ENCODE measurements at places on chromosomes 1 and 21.
A peak's percentile ranks its signal among the peaks of the same experiment; 100 is the strongest.

DNA sequence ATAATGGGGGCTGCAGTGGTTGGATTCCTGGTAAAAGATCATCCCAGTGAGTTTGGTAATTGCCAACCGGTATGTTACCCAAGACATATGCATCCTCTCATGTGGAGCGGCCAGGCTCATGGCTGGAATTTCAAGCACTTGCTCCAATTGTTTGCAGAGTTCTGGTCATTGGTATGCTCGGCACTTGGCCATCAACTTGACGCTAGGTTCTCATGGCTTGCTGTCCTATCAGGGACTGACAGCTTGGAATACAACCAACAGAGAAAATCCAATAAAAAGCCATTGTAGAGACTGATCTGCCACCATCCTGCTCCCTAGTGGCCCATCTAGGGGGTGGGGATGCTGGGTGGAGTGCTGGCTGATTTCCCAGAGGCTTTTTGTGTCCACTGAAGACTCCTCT, 120.9 kb downstream of the EDEM3 start:
- DNase-seq = no peak

GRCh38 chr1:202854787-202855186, 34.2 kb downstream of the RABIF start:
- no peak for DNase-seq

DNA sequence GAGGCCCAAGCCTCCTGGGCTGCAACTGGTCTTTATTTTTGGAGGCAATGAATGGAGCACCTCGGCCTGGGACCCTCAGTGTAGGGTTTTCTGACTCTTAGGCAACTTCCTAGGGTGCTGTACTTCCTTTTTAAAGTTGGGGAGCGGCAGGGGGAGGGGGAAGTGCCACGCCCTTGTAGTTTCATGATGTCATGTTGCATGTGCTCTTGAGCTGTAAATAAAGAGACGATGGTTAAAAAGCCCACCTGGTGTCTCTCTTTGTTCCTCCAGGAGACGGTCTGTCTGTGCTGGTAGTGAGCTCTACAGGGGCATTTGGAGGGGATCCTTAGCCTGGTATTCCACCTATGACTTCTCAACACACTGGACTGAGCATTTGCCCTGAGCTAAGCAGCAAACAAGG, 10.3 kb upstream of the AGTRAP start:
- DNase-seq = no peak

GRCh38 chr1:243251539-243251938, 3.5 kb downstream of the CEP170 start:
- DNase-seq = no peak

DNA sequence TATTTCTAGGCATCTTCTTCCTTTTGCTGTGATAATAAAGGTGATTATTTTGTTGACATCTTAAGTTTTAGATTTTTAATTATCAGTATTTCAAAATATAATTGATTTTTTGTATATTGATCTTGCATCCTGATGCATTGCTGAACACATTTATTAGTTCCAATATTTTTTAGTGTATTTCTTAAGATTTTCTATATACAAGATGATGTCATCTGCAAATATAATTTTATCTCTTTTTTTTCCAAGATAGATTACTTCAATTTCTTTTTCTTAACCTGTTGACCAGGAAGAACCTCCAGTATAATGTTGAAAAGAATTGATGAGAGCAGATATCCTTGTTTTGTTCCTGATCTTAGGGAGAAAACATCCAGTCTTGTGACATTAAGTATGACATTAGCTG, 54.8 kb upstream of the LRRN2 start:
- DNase-seq = no peak

- DNase-seq = peak; percentile 90
These were observed 23.6 kb downstream of the LAMC2 start for GRCh38 chr1:183209533-183210158.

DNA sequence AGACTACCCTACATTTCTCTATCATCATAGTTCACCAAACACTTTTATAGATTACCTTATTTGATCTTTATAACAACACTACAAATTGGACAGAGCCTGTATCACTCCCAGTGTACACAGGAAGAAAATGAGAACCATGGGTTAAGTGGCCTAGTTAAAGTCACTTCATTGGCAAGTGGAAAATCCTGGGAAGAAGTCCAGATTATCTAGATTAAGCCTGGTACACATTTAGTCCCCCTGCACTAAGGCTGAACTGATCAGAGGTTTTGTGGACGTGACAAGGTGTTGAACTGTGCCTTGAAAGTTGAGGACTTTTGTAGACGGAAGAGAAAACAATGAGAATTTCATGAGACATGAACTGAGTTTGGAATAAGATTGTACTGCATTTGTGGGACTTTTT, 7.5 kb upstream of the USH2A start:
- no peak for DNase-seq

- DNase-seq = no peak
These were observed 50.7 kb downstream of the ALG14 start for GRCh38 chr1:95021805-95022643.

DNA sequence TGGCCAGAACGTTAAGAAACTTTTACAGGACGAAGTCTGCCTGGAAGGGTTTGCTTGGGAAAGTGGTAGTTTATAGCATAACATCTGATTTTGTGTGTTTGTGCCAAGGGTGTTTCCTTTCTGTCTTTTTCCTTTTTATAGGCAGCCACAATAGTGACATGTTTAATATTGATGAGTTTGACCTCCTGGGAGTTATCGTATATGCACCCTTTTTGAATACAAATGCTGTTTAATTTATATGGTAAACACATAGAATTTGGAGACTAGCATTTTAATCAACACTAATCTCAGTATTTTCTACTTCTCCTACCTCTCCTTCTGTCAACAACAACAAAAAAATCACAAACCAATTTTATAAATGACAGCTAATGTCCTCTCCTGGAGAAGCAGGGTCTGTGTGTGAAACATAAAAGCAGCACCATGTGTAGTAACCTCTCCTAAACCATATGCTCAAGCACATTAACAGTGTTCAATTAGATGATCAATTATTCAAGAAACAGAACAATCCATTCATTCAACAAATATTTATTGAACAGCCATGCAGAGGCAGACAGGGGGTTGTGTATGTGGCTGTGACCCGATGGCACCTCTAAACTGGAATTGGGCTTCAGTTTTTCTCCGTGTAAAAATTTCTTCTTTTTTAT, 604 bp upstream of the FMN2 start:
- DNase-seq = no peak

- no peak for DNase-seq
These were observed 16.4 kb upstream of the TNFRSF8 start for GRCh38 chr1:12046749-12047119.

- DNase-seq = no peak
These were observed 8.2 kb upstream of the TNFRSF25 start for GRCh38 chr1:6473974-6474814.

- no peak for DNase-seq
These were observed 232.8 kb downstream of the CHRM3 start for GRCh38 chr1:239619190-239619589.

- peak; percentile 24 for DNase-seq
These were observed 344.6 kb upstream of the LYPLAL1 start for GRCh38 chr1:218829097-218829496.

DNA sequence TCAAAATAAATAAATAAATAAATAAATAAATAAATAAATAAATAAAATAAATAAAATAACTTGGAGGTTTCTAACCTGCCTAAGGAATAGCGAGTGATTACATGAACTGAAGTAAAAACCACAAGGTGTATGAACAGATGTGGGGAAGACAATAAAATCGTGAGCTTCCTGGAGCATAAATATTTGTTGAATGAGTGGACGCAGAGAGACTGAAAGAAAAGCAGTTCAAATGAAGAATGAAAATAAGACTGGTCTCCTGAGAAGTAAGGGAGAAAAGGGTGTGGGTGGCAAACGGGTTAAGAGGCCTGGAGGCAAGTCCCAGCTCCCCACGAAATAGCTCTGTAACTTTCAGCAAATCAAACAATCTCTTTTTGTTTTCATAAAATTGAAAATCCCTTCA, 33.6 kb downstream of the CHML start:
- peak; percentile 71 for DNase-seq

DNA sequence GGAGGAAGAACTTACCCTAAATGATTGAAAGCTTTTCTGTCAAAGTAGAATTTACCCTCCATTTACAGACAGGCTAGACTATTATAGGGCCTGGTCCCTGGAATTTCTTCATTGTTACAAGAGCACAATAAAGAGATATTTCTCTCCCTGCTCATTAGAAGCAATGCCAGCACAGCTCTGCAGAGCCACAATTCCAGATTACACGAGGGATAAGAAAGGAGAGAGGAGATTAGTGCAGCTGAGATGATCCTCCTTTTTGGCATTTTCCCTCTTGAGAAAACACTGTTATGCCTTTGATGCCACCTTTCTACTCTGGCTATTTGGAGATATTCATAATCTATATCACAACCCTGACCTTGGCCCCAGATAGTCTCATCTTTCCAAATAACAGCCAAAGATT, 1119.5 kb upstream of the TMPRSS15 start:
- no peak for DNase-seq

DNA sequence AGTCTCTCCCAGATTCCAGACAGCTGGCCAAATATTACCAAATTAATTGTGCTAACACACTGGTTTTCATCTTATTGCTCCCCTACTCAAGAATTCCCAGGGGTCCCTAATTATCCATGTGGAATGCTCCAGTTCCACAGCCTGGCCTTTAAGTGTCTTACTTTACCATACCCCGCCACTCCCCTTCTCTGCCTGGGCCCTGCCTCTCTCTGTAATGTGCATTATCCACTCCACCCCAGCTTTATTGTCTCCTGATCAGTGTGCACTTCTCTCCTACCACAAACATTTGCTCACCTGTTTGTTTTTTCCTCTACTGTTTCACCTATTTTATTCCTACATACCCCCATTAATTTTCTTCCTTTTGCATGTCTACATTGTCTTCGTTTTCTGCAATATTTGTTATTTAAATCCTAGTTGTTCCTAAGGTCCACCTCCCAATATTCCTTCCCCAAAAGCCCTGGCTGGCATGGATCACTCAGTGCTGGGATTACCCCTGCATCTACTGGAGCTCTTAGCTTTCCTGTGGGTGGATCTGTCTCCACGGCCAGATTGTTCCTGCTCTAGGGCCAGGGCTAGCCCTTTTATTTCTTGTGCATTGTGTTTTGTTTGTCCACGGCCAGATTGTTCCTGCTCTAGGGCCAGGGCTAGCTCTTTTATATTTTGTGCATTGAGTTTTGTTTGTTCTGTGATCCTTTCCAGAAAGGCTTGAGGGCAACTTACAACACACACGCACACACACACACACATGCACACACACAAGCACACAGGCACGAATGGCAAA, 33.4 kb upstream of the ATP1B1 start:
- no peak for DNase-seq

- DNase-seq = no peak
These were observed 40.5 kb upstream of the KLF17 start for GRCh38 chr1:44078104-44078503.

DNA sequence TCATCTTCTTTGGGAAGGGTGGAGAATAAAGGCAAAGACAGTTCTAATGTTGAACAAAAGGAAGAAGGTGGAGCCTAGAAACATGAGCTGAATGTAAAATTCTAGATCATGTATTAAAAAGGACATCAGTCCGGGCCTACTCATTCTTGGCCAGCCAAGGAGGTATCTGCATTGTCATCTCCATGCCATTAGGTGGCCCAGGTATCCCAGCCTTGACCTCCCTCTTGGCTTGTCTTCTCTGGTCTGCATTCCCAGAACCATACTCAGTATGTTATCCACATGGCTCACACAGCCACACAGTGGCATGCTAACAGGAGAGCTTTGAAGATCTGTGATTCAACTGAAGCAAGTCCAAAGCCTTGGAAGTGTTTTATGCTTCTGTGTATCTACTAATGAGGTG, 369.8 kb upstream of the KAZN start:
- no peak for DNase-seq

- DNase-seq = no peak
These were observed 198.1 kb downstream of the NFIA start for GRCh38 chr1:61280452-61280851.

- DNase-seq = no peak
These were observed 17.7 kb upstream of the LRRN2 start for GRCh38 chr1:204703268-204703664.

DNA sequence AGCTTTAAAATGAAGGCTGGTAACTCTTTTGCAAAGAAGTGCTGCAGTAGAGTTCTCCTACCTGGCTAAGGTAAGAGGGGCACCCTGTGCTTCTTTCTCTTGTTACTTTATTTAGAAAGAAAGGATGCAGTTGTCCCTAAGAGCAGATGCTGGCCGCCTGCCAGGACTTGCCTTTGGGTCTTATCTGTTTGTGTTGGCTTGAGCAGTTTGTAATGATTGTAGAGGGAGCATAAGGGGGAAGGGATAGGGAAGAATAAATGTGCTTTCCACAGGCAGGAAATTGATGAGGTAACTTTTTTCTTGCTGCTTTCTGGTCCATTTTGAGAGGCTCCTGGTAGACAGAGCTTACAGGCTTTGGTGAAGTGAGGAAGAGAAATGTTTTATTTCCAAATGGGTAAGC, 229.6 kb downstream of the HHAT start:
- peak; percentile 31 for DNase-seq

GRCh38 chr1:5913078-5913845, 79.0 kb downstream of the NPHP4 start:
- DNase-seq = no peak

- DNase-seq = peak; percentile 45
These were observed 326.7 kb downstream of the PAPPA2 start for GRCh38 chr1:176789571-176790090.

GRCh38 chr1:58919959-58920321, 136.1 kb upstream of the JUN start:
- no peak for DNase-seq

- DNase-seq = no peak
These were observed 85.3 kb downstream of the CDC7 start for GRCh38 chr1:91585982-91586381.

DNA sequence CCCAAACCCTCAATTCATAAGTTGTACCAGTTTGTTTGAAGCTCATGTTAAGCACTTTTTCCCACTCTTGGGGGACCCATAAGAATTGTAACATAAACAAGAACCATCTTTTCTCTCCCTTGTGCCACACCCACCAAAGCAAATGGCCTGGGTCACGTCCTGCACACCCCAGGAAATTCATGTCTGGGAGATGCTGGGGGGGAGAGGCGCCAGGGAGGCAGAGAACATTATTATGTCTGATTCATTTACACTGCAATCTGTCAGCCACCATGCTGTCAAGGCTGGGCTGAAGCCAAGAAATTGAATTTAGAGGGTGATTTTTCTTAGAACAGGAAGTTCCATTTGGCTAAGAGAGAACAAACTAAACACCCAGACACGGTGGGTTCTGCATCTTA, 37.2 kb upstream of the IPO9 start:
- DNase-seq = peak; percentile 70

DNA sequence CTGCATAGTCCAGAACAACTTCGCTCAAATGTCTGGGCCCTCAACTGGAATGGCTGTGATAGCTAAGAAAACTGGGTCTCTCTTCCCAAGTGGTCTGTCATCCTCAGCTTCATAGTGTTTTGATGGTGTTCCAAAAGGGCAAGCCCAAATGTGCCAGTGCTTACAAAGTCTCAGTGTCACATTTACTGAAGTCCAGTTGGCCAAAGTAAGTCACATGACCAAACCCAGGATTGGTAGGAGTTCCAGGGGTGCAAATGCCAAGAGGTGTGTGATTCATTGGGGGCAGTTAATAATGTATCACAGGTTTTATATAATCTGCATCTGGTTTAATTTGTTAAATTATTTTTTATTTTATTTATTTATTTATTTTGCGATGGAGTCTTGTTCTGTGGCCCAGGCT, 24.9 kb downstream of the SMG7 start:
- DNase-seq = no peak

GRCh38 chr1:207565546-207566468, 69.8 kb downstream of the CR1 start:
- no peak for DNase-seq
